ENCODE measurements at places on chromosomes 7 and 10.

GRCh38 chr10:105800641-105801040 lies 1159.6 kb downstream of the SORCS3 start:
- DNase-seq: no peak

GRCh38 chr7:54841772-54842697 lies 83.0 kb upstream of the SEC61G start:
- no peak for DNase-seq

DNA sequence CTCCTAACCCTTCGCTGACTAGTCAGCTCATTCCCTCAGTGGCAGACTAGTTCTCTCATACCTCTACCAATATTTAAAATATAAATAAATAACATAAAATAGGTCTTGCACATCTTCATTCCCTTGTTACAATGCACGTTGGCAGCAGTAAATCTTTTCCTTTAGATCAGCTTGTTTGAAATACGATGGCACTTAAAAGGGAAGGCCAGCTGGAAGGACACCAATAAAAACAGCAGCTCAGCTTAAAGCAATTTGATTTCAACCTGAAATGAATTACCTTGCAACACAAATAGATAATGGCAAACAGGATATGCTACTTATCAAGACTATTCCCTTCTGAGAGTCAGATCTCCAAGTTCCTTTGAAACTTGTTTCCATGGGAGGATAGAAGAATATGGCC lies 321.8 kb downstream of the GFRA1 start:
- DNase-seq: no peak

DNA sequence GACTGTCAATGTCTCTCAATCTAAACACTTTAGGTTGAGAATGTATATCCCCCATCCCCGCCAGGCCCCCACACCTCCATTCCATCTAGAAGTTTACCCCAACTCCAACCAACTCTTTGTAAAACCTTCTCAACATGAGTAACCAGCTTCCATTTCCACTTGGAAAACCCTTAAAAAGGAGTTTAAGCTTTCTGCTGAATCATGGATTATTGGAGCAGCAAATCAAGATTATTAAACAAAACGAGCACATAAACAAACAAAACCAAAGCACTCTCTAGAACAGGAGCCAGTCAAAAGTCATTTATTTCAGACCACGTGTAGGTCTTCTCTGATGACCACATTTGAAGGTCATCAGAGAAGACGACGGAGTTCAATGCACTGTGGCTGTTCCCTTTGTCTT lies 213.5 kb downstream of the FANK1 start:
- no peak for DNase-seq

GRCh38 chr7:22588351-22588750 lies 88.4 kb upstream of the STEAP1B start:
- no peak for DNase-seq

- no peak for DNase-seq
Observed at GRCh38 chr7:70352088-70352487, 753.8 kb downstream of the AUTS2 start.

- no peak for DNase-seq
Observed at GRCh38 chr10:17134737-17135260, 5.2 kb upstream of the CUBN start.

- no peak for DNase-seq
Observed at GRCh38 chr7:137951700-137952425, 50.0 kb downstream of the CREB3L2 start.

DNA sequence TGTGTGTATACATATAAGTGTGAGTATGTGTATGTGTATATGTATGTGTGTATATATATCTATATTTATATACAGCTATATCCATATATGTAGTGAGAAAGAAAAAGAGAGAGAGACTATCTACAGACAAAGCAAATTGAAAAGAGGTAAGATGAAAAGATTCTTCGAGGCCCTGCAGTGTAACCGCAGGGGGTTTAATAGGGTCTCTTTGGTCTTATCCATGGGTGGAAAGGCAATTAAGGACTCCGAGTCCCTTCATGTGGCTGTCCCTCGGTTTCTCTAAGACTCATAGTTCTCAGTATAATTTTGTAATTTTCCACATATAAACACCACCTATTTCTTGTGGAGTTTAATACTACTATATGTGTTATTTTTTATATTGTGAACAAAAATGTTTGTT lies 50.6 kb upstream of the JAZF1 start:
- no peak for DNase-seq

- no peak for DNase-seq
Observed at GRCh38 chr7:101442426-101443070, 79.9 kb downstream of the COL26A1 start.

DNA sequence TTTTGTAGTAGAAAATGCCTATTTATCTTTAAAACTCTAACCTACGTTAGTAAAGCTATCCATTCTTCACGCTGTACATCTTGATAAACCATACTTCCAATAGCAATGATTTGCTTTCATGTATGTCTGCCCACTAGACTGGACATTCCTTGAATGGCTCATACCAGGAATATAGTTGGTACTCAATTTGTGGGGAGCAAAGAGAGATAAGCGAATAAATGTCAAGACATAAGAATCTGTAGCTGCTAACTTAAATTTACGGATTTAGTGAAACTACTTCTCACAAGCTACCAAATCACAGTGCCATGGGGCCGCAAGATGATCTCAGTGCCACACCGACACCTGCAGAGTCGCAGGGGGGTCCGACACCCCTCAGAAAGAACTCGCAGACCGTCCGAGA lies 763 bp upstream of the RALA start:
- DNase-seq: no peak

DNA sequence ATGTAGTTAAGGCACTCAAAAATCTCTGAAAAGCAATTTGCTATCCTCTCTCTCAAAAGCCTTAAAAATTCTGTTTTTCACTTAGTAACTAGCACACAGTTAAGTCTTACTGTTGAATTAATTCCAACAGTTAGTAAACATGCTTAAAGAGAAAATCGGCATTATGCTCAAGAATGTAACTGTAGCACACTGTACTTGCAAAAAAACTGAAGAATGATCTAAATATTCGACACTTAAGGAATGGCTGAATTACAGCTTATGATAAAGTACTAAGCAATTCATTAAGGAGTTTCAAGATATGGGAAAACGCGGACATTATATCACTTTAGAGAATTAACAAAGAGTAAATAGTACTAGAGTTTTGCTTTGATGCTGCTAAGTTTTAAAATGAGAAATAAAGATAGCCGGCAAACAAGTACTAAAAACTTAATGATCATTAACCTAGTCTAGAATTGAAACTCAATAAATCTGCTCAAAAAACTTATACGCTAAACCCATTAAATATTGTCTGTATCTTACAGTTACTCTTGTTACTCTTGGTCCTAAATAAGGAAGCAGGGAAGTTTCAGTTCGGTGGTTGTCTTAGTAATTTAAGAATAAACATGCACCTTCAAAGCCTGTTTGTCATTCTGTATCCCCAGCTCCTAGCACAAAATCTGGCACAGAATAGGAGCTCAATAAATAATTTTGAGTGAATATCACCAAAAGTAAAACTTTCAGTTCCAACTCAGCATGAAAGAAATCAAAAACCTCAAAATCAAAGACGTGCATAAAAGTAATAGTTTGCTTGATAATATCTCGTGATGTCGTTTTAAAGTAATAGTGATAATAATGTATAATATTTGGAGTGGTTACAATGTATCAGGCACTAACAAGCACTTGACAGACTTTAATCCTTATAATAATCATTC lies 1.2 kb downstream of the TRDMT1 start:
- no peak for DNase-seq

- no peak for DNase-seq
Observed at GRCh38 chr10:36091007-36091406, 448.9 kb upstream of the FZD8 start.

GRCh38 chr10:794382-794956 lies 105.0 kb upstream of the DIP2C start:
- DNase-seq: no peak

Data from hypothalamus (tissue), 51 donors.